ENCODE measurements at places on chromosomes 6 and 20.

DNA sequence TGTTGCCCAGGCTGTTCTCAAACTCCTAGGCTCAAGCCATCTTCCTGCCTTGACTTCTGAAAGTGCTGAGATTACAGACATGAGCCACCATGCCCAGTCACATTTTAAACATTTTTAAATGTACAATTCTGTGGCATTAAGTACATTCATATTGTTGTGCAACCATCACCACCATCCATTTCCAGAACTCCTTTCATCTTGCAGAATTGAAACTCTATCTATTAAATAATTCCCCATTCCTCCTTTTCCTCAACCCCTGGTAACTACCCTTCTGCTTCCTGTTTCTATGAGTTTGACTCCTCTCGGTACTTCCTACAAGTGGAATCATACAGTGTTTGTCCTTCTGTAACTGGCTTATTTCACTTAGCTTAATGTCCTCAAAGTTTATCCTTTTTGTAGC is 103.8 kb upstream of the NAA20 start:
- DNase-seq, result no peak

DNA sequence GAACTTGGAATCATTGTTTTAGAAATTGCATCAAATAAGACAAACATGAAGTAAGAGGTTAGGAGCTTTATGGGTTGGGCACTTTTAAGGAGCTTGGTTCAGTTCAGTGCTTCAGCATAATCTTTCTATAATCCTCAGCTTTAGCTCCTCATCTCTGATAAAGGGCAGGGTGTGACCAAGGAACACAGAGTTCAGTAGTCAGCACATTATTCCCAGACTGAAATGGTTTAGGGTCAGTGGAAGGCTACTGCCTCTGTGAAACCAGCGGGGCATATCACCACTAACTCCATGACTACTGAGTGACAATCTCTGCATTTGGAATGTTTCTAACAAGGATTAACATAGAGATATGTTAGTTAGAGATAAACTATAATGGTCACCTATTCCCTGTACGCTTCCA is 36.9 kb downstream of the CRYBG1 start:
- no peak for DNase-seq

DNA sequence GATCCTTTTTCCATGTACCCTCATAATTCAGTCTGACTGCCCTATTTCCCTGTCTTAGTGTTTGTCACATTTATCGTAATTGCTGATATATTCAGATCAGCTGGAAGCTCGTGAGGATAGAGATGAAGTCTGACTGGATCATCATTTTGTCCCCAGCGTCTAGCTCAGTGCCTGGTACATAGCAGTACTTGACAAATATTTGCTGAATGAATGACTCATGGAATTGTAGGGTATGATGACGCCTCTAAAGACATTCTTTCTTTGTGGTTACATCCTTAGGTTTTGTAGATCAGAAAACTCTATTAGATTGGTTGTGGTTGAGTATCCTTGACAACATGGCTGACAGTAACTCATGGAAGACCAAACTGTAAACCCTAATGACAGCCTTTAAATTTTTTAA is 68.9 kb downstream of the MTHFD1L start:
- no peak for DNase-seq

- peak; percentile 19 for DNase-seq
Observed at GRCh38 chr20:64080013-64080812, at the start of gene OPRL1. Gene OPRL1 (plus strand): TSS chr20:64080082. CDS start chr20:64092721, 12,639 bp downstream.

GRCh38 chr20:4256874-4257273 is 241.5 kb upstream of the RNF24 start:
- no peak for DNase-seq

GRCh38 chr20:38609815-38610214 is 8.2 kb downstream of the ARHGAP40 start:
- DNase-seq, result no peak

GRCh38 chr6:96157018-96157565 is 141.3 kb downstream of the FUT9 start:
- no peak for DNase-seq

GRCh38 chr20:4027590-4028265 is 12.4 kb upstream of the RNF24 start:
- no peak for DNase-seq

DNA sequence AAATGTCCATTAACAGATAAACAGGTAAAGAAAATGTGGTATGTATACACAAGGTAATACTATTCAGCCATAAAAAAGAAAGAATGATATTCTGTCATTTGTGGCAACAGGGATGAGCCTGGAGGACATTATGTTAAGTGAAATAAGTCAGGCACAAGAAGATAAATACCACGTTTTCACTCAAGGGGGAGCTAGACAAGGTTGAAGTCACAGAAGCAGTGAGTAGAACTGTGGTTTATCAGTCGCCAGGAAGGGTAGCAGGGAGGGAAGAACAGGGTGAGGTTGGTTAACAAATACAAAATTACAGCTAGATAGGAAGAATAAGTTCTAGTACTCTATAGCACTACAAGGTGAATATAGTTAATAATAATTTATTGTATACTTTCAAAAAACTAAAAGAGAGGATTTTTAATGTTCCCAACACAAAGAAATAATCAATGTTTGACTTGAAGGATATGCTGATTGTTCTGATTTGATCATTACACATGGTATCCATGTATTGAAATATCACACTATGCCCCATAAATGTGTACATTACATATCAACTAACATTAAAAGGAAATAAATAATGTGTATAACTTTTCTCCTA is 21.1 kb downstream of the RTN4IP1 start:
- no peak for DNase-seq

- DNase-seq, result no peak
Observed at GRCh38 chr20:17733767-17734304, 34.1 kb downstream of the BANF2 start.

GRCh38 chr6:130761286-130761685 is 65.9 kb upstream of the SMLR1 start:
- DNase-seq, result no peak

DNA sequence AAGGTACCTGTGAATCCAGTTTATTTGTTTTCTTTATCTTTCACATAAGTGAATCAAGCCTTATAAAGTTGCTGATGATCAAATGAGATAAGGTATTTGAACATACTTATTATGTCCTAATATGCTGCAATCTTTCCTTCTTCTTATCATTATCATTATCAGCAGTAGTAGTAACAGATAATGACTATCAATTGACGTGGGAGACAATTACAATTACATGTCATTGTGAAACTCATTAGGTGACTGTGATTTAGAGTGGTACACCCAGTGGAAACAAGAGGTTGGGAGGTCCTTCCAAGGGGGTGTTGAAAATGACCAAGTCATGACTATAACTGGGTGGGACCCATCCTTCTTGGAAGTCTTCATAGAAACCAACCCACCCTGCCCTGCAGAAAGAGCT is 2.8 kb downstream of the CLIC5 start:
- no peak for DNase-seq

- DNase-seq, result no peak
Observed at GRCh38 chr6:40788661-40789655, 201.8 kb upstream of the LRFN2 start.

GRCh38 chr6:46103441-46104115 is 26.2 kb upstream of the ENPP4 start:
- DNase-seq, result no peak

GRCh38 chr20:36268440-36269342 is 32.4 kb downstream of the AAR2 start:
- no peak for DNase-seq

DNA sequence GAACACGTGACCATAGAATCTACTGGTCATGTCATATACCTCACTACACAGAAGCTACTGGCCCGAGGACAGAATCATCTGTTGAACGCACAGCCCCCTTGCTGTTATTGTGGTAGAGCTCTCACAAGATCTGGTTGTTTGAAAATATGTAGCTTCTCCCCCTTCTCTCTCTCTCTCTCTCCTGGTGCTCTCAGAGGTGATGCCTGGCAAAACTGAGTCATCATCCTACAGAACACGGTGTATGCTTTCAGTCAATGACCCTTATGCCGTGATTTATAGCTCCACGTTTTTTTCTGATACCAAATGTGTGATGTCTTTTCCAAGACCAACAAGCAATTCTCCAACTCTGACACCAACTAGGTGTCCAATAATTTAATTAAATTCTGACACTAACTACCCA is 13.0 kb upstream of the RBM24 start:
- DNase-seq, result no peak

- no peak for DNase-seq
Observed at GRCh38 chr20:47765691-47766594, 19.3 kb downstream of the SULF2 start.

DNA sequence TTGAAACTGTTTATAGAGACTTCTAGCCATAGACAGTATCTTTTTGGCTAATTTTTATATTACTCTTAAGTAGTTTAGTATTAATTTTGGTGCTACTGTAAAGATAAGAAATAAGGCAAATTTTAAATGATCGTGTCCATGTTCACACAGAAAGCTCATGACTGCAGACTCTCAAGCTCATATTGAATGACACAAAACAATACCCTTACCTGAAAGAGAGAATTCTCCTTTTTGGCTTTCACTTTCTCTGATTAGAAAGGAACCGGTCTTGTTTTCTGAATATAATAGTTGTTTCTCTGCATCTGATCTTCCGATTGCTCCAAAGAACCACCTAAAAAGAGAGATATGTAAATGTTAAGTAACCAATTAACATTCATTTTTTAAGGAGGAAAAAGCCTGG is 57.0 kb downstream of the FRK start:
- DNase-seq, result no peak

- DNase-seq, result no peak
Observed at GRCh38 chr20:32626859-32627636, 41.9 kb upstream of the NOL4L start.

DNA sequence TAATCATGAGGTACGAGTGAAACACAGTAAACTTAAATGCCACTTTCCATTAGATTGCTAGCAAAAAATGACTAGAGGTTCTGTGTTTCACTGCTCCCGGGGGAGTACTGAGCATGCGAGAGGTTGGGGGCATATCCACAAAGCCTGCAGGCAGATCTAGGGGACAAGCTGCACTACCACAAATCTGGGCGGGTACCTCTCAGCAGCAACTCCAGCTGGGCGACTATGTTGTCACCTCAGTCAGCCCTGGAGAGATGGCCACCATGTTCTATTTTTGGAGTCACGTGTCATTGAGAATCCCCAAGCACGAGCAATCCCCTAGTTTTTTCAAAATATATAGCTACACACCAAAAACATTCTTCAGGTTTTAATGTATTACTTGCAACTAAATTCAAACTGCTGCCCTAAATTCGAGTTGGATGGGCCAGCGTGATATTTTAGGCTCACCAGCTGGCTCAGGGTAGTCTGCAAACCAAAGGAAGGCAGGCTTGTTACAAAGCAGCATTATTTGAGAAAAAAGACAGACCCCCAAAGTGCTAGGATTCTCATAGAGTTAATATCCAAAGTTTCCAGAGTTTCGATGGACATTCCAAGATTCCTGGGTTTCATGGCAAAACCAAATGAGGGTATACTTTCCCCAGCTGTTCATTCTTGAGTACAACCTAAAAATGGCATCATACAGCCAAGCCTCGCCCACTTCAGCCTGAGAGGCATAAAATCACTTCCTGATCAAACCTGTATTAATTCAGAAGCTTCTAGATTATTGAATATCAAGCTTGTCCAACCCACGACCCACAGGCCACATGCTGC is 24.1 kb upstream of the MYLIP start:
- DNase-seq, result no peak

- DNase-seq, result no peak
Observed at GRCh38 chr6:137933696-137934095, 66.6 kb downstream of the TNFAIP3 start.

GRCh38 chr6:74510878-74511277 is 695.0 kb downstream of the COL12A1 start:
- no peak for DNase-seq

DNA sequence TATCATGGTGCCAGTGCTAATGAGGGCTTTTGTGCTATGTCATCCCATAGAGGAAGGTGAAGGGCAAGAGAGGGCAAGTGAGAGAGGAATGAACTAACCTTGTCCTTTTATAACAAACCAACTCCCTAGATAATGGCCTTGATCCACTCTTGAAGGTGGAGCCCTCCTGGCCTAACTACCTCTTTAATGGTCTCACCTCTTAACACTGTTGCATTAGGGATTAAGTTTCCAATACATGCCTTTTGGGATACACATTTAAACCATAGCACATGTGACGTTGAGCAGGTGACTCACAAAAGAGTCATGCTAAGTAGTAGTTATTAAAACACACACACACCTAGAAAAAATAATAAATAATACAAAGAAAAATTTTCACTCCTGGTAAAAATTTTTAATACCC is 36.9 kb downstream of the CCN2 start:
- no peak for DNase-seq

GRCh38 chr6:166499350-166500163 is 86.9 kb downstream of the RAMACL start:
- no peak for DNase-seq

GRCh38 chr20:49199729-49200293 is 11.7 kb upstream of the STAU1 start:
- DNase-seq, result no peak

GRCh38 chr6:33112148-33112547 is 36.4 kb downstream of the HLA-DPB1 start:
- no peak for DNase-seq

GRCh38 chr20:61664556-61665320 is 400.9 kb downstream of the TAF4 start:
- DNase-seq, result no peak

DNA sequence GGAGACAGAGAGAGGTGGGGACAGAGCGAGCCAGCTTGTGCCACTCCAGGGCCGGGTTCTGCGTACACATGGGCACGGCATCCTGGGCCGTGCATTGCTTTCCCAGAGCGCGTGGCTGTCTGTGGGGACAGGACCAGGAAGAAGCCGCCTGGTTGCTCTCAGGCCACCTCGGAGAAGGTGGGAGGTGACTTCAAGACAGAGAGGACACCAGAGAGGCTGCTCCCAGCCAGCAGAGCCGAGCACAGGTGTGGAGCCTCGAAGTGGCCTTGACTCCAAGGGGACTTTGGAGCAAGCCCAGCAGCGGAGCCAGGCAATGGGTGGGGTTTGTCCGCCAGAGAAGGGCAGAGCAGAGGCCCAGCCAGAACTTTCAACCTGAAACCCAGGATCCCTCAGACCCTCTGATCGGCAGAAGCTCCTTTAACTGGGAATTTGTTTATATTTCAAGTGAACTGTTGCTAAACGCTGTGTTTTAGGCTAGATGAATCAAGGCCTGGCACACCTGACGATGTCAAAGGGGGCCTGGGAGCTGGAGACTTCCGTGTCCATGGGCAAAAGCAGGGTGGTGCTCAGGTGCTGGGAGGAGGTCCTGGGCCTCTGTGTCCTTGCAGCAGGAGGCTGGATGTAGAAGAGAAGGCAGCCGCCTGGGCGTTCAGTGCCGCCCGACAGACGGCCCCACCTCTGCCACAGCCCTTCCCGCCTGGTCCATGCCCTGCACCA is 262.1 kb downstream of the DLL1 start:
- no peak for DNase-seq

DNA sequence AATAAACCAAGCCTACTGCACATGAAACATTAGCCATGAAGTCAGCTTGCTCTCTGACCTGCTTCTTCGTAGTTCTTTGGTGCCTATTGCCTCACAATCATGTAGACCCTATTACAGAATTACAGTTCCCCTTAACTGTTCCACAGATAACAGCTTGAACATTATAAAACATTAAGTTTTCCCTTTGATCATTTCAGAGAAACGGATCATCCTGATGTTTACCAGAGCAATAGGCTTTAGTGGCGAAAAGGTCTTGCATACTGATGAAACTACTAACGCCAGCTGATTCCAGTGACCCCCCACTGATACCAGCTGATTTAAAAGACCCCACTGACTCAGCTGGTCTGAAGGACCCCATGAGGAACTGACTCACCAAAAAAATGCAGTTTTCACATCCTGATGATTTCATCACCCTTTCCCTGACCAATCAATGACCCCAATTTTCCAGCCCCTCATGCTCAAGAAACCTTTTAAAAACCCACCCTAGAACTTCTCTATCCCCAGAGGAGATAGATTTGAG is 39.4 kb upstream of the MLIP start:
- DNase-seq, result no peak
